ENCODE measurements at places on chromosomes 3 and 15. TPM values are rescaled to one million over a fixed set of nuclear protein-coding genes. Genes with fewer than 3 reads are reported as not detected.

DNA sequence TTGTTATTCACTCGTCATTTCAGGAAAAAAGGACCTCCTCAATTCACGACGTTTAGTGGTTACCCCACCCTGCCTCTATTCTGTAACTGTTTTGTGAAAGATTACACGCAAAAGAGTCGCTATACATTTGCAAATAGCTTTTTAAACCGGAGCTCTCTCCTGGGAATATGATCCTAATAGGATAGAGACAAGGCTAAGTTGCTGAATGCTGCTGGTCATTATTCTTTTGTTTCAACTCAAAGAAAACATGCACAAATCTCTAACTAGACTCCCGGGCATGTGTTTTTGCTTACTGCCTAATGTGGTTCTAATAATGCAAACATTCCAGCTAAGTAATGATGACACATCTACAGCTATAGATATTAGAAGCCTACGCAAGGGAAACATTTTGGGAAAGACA is 214.6 kb upstream of the MDFIC2 start:
- ATAC-seq = no peak

GRCh38 chr15:92468991-92469390 is 75.3 kb downstream of the ST8SIA2 start:
- ATAC-seq = no peak

GRCh38 chr3:188558343-188559071 is 404.6 kb downstream of the LPP start:
- ATAC-seq = no peak

- no peak for ATAC-seq
These were observed 188.9 kb downstream of the MEIS2 start for GRCh38 chr15:36911322-36911944.

Gene EOMES
- 0.32 TPM for total RNA-seq

DNA sequence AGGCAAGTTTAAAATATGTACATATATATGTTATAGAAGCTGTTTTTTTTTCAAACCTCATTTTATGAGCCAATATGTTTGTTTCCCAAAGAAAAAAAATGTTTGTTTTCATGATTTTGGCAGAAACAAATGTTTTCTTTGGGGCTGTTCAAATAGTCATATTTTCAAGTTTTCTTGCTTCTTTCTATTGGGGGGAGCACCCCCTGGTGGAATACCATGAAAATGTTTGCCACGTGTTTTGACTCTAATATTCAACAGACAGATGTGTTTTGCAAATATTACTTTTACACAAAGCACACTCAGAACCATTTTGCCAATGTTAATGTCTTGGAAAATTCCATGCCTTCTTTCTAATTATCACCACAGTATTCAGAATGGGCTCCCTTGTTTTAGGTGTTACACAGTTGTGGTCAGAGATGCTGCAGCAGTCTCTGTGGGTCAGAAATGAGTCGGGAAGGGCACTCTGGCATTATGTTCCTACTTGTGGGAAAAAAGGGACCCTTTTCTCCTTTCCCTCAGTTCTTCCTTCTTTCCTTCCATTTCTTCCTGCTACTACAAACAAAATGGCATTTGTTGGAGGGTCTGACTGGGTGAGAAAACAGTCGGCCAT is 817.0 kb downstream of the TUSC7 start:
- no peak for ATAC-seq

Gene PATL2
- total RNA-seq = 7.9 TPM

DNA sequence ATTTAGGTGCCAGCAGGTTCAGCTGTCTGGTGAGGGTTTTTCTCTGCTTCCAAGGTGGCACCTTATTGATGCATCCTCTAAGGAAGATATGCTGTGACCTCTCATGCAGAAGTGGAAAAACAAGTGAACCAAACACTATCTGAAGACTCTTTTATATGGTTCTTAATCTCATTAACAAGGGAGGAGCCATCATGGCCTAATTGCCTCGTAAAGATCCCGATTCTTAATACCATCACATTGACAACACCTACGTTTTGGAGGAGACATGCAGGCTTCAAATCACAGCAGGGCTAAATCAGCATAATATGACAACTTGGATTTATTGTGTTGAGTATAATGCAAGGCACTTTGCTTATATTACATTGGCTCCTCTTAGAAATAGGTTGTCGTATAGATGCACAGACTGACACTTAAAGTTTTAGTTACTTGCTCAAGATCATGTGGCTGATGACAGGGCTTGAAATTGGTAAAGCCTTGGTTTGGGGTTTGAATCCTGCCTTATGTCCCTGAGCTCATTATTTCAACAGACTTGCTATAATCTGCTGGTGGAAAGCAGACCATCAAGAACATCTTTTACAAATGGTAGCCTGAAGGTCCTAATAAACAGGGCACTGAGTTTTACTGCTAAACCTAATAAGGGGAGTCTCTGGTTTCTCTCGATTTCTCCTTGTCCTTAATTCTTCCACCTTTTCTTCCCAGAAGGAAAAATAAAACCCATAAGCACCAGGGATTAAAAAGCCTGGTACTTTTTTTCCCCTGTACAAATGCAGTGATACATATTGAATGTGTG is 88.2 kb downstream of the PTPRG start:
- ATAC-seq = no peak

Gene LRRC15
- total RNA-seq = not detected

Gene ATP10A
- total RNA-seq = 15.8 TPM

Gene DUOX1
- total RNA-seq = 0.42 TPM

Gene LRCH3
- total RNA-seq = 59.2 TPM

DNA sequence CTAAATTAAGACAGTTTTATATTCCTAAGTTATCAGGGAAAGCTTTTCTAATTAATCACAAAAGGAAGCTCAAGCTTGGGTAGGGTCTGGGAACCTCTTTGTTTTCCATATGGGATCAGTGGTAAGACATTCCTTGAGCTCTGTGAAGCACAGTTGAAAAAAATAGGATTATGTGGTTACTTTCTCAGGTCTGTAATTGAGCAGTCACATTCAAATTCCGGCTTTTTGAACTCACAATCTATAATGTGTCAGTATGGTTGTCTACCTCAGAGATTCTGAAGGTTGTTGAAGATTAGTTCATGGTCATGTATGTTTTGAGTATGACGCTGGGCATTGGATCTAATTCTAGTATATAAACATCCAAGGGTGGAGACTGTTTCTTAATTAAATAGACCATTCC is 364.5 kb downstream of the LPP start:
- ATAC-seq = no peak

Gene COL6A5
- not detected for total RNA-seq

Gene ADAMTS9
- total RNA-seq = not detected

DNA sequence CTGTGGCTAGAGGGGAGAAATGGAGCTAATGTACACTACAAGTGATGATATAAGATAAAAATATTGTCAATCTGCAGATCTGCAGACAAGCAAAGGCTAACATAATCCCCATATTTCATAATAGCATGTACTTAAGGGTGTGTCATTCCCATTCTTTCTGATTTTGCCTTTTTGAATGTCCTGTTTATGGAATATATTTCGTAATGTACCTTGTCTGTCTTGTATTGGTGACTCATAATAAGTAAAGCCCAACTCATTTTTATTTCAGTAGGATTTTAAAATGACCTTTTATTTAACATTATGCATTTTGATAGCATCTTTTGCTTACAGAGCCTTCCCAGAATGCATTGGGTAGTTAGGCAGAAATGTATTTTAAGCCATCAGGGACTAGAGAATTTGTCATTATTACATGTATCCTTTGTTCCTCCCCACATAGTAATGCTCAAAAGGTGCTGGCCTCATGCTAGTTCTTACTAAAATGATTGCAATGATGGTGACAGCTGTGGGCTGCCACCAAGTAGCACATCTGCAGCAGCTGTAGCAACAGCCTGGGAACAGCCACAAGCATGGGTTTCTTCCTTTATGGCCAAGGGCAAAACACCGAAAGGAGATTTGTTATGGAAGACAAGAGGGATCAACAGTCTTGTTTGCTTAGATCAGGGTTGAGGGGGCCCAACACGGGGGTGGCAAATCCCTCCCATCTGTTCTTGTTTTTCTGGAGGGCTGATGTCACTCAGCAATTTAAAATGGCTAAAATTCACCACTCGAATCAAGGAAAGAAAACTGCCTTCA is 188.5 kb downstream of the CADPS start:
- no peak for ATAC-seq

GRCh38 chr3:193677734-193678133 is 84.7 kb downstream of the OPA1 start:
- ATAC-seq = peak; percentile 91

Gene SPSB4
- total RNA-seq = not detected

GRCh38 chr15:100308608-100309007 is 33.2 kb downstream of the ADAMTS17 start:
- no peak for ATAC-seq

GRCh38 chr15:29835301-29835700 is 13.0 kb upstream of the TJP1 start:
- no peak for ATAC-seq

DNA sequence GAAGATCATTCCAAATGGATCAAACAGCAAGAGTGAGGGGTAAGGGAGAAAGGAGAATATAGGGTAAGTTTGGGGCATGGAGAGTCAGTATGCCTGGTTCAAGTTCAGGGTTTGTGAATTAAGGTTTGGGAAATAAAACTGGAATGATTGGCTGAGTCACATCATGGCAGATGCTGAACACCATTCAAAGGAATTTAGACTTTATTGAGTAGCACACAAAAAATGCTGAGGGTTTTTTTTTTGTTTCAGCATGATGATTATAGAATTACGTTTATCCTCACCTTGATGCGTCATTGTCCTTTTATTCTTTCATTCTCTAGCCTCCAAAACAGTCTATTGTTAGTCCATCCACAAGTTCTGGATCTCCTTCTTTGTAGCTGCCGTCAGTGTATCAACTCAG is 220.0 kb upstream of the UMPS start:
- ATAC-seq = no peak

Gene KNL1
- total RNA-seq = 25.0 TPM

Gene GABRR3
- not detected for total RNA-seq

Gene MAGEL2
- total RNA-seq = not detected

Gene CMSS1
- 67.4 TPM for total RNA-seq

- ATAC-seq = no peak
These were observed 50.3 kb downstream of the EXD1 start for GRCh38 chr15:41180206-41180789.

DNA sequence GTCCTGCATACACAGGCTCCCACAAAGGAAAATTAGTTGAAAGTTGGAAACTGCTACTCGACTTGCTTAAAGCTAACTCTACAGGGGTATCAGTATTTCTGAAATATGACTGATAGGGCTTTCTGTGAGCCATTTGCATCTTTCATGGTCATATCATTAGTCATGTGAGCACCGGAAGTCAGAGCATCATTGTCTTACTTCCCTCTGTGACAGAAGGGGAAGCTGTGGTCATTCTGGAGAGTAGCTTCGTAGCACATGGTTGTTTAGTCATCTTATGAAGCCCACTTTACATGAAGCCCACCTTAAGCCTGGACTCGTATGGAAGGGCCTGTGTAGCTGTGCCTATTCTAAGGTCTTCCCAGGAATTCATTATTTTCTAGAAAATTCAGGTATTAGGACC is 69.0 kb downstream of the COL6A5 start:
- ATAC-seq = no peak

DNA sequence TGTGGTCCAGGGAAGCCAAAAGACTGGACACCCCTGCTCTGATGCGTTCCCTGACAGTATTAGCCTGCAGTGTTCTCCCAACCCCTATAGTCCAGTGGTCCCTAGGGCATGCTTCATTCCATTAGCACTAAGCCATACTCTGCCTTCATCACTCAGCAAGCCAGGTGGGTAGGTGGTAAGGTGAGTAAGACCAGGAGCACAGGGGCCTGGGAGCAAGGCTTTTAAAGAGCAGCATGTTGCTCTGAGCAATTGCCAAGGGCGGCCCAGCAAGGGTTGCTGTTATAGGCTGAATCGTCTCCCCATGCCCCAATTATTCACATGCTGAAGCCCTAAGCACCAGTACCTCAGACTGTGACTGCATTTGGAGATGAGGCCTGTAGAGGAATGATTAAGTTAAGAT is 11.0 kb downstream of the CXCR6 start:
- no peak for ATAC-seq

DNA sequence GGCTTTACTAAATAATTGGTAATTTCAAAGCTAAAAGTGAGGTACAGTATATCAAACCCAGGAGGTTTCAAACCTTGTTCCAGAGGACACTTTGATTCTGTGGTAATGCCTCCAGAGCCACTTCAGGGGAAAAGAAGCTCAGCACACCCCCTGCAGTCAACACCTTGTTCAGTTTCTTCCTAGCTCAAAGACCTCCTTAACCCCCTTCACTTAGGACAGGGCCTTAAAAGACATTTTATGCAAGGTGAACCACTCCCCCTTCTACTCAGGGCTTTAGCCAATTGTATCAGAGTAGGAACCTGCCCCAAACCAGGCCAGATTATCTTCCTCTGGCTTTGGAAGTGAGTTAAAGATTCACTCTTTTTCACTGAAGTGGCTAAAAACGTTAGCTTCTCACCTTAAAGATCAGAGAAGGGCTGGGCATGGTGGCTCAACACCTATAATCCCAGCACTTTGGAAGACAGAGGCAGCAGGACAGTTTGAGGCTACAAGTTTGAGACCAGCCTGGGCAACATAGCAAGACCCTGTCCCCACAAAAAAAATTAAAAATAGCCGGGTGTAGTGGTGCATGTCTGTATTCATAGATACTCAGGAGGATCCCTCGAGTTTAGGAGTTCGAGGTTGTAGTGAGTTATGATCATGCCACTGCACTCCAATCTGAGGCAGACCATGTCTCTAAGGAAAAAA is 3.4 kb downstream of the DENND6A start:
- ATAC-seq = no peak

GRCh38 chr3:38121832-38122461 is 15.0 kb downstream of the ACAA1 start:
- no peak for ATAC-seq

DNA sequence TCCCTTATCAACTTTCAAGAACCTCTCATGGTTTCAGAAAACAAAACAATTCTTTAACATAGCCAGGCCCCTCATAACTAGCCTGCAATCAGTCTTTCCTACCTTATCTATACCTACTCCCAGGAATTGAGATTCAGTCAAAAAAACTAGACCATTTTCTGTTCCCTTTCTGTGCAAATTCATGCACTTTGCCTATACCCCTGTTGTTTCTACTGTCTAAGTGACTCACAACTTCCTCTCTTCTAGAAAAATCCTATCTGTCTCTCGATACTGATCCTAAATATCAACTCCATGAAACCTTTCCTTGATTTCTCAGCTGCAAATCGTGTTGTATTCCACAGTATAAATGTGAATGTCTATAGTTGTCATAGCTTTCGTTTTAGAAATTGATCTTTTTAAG is 10.9 kb upstream of the IL1RAP start:
- no peak for ATAC-seq

Gene CFAP91
- total RNA-seq = not detected

Gene NOX5
- total RNA-seq = not detected

GRCh38 chr3:73484656-73485248 is 140.0 kb downstream of the PDZRN3 start:
- ATAC-seq = peak; percentile 19

GRCh38 chr3:47636225-47636624 is 57.6 kb upstream of the CSPG5 start:
- no peak for ATAC-seq

Gene CNTN3
- total RNA-seq = not detected

Gene NR1I2
- 0.43 TPM for total RNA-seq

Gene PCLAF
- total RNA-seq = 101 TPM

DNA sequence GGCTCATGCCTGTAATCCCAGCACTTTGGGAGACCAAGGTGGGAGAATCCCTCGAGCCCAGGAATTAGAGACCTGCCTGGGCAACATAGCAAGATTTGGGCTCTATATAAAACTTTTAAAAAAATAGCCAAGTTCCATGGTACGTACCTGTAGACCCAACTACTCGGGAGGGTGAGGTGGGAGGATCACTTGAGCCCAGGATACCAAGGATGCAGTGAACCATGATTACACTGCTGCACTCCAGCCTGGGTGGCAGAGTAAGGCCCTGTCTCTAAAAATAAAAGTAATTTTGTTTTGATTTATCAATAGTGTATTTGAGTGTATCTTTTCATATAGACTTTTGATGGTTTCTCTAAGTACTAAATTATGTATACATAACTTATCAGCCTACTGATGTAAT is 63.1 kb downstream of the LSM3 start:
- ATAC-seq = no peak

Gene MCTP2
- 32.9 TPM for total RNA-seq

Measured in activated T-helper 17 cell treated with anti-CD3 and anti-CD28 coated beads, Interleukin-2, amount 50 U/mL, for 72 hours (primary cell).